NB4 (cell line): ENCODE measurements at places on chromosomes 1 and 21.

GRCh38 chr1:58762806-58763205, 21.0 kb downstream of the JUN start:
- DNase-seq = no peak

- peak; percentile 48 for DNase-seq
These were observed 637.3 kb downstream of the MATN1 start for GRCh38 chr1:30085811-30086770.

DNA sequence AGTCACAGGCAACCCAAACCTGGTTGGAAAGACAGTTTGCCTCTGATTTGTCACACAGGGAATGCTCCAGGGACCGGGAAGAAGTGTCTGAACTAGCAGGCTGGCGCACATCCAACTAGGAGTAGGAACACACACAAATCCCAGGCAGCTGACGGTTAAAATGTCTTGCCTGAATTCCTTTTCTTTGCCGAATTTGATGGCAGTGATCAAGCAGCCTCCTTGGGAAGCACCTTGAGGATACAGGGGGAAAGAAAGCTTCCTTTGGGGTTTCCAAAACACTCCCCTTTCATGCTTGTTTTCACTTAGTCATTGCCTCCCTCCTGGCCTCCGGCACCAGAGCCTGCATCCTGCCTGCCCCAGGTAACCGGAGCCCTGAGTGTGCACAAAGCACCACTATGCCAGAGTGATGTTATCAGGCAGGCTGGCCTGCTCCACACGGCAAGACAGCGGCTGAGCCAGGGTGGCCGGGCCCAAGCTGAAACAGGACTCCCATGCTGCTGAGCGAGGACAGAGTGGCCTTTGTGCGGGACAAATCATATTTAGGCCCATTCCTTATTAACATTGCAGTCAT, 193.8 kb downstream of the LMX1A start:
- no peak for DNase-seq

DNA sequence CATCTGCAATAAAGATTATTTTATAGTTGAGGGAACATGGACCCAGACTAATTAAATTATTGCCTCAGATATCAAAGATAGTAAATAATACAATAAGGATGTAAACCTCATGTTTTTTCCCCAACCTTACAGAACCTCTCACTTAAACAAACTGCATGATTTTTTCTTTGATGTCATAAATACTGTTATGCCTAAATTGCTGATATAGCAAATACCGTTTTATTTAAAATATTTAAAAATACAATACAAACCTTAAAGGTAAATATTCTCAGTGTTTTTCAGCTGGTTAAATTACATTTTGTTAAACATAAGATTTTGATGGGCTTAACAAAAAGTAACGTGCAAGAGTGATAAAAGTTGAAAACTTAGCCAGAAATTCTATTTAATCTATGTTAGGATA, 24.4 kb upstream of the RGS2 start:
- no peak for DNase-seq

GRCh38 chr1:172843444-172843843, 184.5 kb downstream of the FASLG start:
- no peak for DNase-seq

DNA sequence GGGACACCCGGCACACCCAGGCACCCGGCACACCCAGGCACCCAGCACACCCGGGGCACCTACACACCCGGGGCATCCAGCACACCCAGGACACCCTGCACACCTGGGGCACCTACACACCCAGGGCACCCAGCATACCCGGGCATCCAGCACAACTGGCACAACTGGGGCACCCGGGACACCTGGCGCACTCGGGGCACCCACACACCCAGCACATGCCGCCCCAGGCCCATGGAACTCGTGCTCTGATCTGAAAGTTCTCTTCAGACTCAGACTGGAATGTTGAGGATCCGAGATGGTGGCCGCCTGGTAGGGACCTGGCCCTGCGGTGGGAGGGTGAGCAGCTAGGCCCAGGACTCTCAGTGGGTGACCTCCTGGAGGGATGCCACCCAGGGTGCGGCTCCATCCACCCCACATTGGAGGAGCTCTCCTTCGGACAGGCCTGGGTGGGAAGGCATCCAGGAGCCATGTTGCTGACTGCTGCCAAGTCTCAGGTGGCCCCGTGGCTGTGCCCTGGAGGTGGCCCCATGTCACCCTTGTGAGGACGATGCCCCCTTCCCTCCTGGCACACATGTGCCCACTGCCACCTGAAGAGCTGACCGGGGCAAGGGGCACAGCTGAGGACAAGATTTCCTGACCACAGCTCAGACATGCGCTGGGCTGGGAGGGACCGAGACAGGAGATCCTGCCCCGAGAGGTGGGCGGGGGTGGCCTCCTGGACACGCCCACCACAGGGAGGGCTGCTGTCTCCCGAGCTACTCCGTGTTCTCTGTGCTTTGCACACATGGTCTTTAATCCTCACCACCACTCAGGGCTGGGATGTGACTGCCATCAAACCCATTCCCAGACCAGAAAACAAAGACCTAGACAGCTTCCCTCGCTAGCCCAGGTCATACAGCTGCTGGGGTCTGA, 37.0 kb downstream of the UBE2G2 start:
- DNase-seq = no peak

- DNase-seq = no peak
These were observed 12.3 kb downstream of the TNFRSF1B start for GRCh38 chr1:12179111-12179519.

- no peak for DNase-seq
These were observed 33.6 kb downstream of the PBX1 start for GRCh38 chr1:164592634-164593033.

DNA sequence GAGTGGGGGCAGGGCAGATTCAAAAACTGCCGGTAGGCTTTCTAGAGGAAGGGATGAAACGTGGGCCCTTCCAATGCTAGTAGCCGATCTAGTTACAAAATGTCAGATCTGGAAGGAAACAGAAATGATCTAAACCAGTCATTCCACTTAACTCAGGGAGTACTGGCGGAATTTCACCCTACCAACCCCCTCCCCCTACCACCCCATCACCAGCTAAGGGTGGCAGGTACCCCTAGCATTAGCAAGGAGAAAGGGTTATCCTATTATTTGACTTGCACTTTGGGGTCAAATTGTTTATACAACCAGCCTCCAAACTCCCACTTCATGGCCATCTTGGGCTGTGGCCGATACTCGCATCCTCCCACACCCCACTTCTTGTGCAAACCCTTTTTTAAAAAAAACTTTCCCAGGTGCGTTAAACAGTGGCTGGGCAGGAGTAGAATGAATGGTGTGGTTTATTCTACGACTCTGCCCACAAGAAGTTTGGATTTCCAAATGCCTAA, 644 bp upstream of the MRPL24 start:
- DNase-seq = no peak

GRCh38 chr1:18486195-18486594, 5.5 kb downstream of the KLHDC7A start:
- peak; percentile 8 for DNase-seq

- peak; percentile 84 for DNase-seq
These were observed 7.4 kb downstream of the MEF2D start for GRCh38 chr1:156493154-156493631.

DNA sequence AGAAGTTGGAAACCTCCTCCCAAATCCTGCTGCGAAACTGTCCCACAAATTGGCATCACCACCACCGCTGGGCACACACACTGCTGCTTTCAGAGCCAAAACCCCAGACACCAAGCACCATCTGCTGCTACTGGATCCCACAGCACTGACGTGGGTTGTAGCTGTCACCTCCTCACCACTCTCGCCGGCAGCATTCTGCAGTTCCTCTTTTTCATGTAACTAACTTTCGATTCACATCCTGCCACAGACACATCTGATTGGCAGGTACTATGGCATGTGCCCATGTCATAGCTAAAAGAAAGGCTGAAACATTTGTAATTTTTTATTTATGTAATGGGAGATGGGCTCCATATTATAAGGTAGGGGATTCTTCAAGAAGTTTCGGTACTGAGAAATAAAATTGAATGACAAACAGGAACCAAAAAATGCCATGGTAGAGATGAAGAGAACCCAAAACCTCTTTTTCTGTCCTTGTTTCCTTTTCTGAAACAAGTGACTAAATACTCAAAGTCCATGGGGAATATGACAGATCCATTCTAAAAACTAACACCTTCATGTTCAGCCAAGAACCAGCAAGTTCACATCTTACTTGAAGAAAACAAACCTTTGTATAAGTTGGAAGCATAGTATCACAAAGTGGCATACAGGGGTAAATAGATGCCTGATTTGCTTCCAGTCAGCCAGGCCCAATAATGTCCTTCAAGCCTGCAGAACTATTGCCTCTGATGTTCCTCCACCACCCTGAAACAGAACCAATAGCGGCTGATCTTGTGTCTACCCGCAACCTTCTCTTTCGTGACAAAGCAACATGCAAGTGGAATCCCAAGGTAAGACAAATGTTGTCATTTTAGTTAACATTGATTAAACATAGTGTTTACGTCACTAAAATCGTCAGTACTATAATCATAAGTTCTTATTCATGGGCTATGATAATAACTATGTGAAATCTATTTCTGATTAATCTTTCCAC, 26.6 kb upstream of the RGS13 start:
- peak; percentile 90 for DNase-seq

DNA sequence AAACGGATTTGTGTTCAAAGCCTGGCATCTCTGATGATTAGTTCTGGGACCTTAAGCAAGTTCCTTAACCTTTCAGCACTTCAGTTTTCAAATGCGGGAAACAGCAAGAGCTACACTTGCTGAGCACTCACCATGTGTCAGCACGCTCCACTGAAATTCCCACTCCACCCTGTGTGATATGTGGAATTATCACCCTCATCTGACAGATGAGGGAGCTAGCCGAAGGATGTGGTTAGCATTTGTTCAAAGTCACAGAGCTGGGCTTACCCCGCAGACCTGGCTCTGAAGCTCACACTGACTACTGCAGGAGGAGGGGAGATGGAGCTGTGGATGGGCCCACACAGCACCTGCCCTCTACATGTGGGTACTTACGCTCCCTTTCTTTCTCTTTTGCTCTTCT, 29.1 kb downstream of the IL12RB2 start:
- no peak for DNase-seq

DNA sequence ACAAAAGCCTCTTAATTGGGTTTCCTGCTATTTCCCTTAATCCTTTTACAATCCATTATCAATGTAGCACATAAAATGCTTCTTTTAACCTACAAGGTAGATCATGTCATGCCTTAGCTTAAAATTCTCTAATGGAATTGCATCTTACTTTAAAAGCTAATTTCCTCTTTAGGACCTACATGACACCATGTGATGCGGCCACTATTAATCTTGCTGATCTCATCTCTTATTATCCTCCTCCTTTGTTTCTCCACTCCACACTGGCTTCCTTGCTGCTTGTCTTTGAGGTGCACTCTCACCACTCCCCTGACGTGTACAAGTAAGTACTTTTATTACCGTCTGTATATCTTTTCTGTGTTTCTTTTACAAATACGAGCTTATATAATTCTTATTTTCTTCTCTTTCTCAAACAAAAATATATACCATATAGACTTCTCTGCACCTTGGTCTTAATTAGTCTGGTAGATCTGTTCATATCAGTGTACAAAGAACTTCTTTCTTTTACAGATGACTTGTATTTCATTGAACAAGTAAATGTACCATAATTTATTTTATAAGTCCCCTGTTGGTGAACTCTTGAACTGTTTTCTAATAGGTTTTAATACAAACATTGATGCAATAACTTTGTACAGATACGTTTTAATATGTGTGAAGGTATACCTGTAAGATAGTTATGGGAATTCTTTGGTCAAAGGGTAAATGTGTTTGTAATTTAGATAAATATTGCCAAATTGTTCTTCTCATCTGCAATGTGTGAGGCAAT, 28.2 kb downstream of the GPR88 start:
- no peak for DNase-seq

- DNase-seq = no peak
These were observed 2.9 kb upstream of the PLA2G2F start for GRCh38 chr1:20136249-20136648.

- DNase-seq = no peak
These were observed 158.9 kb upstream of the JUN start for GRCh38 chr1:58942759-58943191.

GRCh38 chr1:41416552-41417334, 55.5 kb downstream of the FOXO6 start:
- DNase-seq = peak; percentile 69

DNA sequence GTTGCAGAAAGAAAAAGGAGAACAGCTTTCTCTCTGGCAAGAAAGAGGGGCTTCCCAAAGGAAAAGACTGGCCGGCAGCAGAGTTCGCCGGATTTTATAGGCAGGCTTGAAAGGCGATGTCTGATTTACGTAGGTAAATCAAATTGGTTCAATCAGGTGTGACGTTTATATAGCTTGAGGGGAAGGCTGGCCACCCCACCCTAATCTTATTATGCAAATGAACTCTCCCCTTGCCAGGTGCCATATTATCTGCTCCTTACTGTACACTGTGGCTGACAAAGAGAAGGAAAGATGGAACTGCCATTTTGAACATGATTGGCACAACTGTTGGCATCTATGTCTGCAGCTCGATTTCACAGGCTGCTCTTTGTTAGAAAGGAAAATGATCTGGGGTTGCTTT, 16.8 kb upstream of the INTS3 start:
- DNase-seq = no peak

- DNase-seq = peak; percentile 46
These were observed 5.7 kb upstream of the PLPP3 start for GRCh38 chr1:56584910-56585528.

DNA sequence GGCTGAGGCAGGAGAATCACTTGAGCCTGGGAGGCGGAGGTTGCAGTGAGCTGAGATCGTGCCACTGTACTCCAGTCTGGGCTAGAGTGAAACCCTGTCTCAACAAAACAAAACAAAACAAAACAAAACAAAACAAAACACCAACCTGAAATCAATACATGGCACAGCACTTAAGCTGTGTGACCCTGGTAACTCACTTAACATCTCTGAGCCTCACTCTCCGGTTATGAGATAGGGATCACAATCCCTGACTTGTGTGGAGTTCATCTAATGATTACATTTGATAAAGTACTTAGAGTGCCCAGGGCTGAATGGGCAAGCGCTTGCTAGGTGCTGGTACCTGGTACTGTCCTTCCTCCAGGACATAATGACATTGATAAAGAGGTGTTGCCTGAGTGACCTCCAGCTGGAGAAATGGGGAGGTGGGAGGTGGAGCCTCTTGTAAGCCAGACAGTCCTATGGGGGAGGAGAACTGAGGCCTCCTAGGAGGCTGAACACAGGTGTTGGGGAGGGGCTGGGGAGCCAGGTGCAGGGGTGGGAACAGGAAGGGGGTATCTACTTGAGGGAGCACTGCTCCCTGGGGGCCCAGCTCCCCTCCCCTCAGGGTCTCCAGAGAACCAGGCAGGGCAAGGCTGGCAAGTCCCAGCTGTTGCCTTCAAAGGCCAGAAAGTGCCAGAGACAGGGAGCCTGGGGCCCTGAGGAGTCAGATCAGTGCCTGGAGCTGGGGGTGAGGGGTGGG, 17.9 kb downstream of the FOXO6 start:
- DNase-seq = no peak

- peak; percentile 44 for DNase-seq
These were observed at the start of gene UAP1 for GRCh38 chr1:162561616-162562469. Gene UAP1, plus strand, starts transcription at chr1:162561722. Its CDS starts 4,347 bp downstream, at chr1:162566069.

GRCh38 chr1:173420330-173420806, 56.8 kb upstream of the PRDX6 start:
- DNase-seq = peak; percentile 75
